ENCODE measurements at places on chromosomes 7 and 10.
A peak's percentile ranks its signal among the peaks of the same experiment; 100 is the strongest.

DNA sequence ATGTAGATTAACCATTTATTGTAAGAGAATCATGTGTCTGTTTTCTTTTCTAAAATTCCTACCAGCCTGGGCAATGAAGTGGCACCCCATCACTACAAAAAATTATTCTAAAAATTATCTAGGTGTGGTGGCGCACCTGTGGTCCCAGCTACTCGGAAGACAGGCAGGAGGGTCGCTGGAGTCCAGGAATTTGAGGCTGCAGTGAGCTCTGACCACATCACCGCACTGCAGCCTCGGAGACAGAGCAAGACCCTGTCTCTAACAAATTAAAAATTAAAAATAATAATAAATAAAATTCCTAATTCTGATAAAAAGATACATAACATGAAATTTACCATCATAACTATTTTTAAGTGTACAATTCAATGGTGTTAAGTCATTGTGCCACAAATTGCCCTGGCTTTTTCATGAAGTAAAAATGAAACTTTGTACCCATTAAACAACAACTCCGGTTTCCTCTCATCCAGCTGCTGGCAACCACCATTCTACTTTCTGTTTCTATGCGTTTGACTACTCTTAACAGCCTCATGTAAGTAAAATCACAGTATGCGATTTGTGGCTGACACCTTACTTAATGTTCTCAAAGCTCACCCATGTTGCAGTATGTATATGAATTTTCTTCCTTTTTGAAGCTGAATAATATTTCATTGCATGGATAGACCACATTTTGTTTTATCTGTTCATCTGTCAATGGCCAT is 20.6 kb upstream of the USP6NL start:
- no peak for DNase-seq

DNA sequence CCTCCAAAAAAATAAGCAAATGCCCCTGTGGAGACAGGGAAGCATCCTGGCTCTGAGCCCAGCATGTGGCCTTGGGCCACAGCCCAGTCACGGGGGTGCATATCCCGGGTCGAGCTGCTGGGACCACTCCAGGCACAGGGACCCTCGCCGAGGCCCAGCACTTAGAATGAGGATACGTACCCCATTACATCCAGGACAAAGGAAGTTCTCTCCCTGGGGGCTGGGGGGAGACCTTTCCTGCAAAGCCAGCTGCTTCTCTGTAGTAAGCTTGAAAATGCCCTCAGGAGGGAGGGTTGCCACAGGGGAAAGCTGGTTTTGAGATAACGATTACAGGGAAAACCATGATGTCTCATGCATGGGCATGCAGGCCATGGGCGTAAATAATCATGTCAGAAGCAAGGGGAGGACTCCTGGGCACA is 75.5 kb downstream of the HIPK2 start:
- DNase-seq, result no peak

GRCh38 chr7:94190599-94191061 is 186.5 kb upstream of the BET1 start:
- no peak for DNase-seq

- DNase-seq, result no peak
Observed at GRCh38 chr10:98257198-98257597, 10.8 kb downstream of the LOXL4 start.

DNA sequence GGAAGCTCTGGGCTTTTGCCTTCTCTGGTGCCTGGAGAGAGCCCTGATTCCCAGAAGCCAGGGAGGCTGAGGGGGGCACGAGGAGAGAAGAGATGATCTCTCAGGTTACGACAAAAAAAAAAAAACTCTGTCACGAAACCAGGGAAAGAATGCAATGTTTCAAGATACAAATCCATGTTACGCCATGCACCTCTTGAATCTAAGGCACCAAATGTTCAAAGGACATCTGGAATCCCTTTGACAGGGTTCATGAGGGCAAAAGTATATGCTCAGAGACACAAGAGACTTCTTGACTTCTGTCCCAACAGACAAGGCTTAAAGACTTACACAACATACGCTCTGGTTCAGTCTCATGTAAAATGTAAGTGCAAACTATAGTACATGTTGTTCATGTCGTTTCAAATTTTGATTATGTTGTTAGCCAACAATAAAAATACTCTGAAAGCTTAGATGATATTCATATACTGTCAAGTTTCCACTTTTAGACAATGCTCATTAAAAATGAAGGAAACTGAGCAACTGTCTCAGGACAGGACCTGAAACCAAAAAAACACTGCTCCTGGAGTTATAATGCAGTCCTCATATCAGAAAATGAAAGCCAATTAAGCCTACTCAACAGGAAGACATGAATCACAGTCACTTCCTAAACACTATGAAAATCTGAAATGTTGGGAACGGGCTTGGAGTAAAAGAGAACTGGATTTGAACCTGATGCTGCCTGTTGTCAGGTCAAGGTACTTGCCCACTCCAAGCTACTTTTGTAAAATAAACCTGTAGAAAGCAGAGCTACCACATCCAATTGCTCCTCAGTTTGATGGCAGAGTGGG is 72.3 kb downstream of the CHCHD3 start:
- DNase-seq, result no peak

DNA sequence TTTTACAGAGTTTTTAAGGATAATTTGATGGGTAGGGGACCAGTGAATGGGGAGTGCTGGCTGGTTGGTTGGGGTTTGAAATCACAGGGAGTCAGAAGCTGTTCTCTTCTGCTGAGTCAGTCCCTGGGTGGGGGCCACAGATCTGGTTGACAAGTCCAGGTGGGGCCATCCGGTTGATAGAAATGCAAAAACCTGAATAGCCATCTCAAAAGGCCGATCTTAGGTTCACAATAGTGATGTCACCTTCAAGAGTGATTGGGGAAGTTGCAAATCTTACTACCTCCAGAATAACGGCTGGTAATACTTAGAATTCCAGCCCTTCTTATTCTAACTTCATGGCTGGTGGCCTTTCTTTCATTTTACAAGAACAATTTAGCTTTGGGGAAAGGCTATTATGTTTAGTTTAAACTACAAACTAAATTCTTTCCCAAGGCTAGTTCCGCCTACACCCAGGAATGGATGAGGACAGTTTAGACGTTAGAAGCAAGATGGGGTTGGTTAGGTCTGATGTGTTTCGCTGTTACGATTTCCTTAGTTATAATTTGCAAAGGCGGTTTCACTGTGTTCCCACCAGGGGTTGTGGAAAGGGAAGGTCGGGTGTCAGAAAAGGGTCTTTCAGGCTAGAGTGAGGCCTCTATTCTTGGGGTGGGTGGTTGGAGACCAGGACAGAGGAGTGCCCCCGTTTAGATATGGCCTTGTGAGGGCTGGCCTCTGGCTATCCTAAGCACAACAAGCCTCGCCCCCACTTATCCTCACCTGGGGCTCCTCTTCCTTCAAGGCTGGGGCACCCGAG is 27.4 kb downstream of the IFT22 start:
- DNase-seq, result no peak

DNA sequence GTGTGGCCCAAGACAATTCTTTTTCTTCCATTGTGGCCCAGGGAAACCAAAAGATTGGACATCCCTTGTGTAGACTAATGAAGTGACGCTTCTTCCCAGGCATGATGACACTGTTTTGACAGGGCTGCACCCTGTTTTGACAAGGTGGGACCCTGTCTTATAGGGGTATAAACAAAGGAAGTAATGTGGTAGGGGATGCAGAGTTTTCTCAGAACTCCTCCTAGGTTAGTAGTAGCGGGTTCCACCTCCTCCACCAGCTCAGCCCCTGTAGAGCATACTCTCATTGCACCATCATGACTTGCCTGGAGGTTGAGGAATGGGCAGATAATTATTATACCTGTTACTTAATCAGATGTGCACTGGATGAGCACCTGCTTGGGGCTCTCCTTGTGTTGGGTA is 123.1 kb downstream of the CCNY start:
- DNase-seq, result no peak

GRCh38 chr7:68109299-68109698 is 1112.7 kb downstream of the TYW1 start:
- DNase-seq, result no peak

DNA sequence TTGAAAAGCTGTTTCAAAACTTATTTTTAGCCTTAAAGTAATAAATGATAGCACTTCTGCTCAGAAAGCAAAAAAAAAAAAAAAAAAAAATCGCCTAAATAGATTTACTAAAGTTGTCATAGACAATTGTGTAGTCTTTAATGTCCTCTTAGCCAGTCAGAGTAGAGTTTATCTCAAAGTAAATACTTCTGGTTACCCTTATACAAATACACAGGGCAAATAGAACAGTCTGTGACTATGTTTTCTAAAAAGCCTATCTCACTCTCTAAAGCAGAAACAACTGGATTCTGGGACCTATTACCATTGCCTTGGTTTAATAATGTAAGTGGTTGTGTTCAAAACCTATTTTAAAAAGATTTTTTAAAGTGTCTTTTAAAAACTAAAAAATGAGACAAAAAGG is 156.2 kb upstream of the THSD7A start:
- no peak for DNase-seq

DNA sequence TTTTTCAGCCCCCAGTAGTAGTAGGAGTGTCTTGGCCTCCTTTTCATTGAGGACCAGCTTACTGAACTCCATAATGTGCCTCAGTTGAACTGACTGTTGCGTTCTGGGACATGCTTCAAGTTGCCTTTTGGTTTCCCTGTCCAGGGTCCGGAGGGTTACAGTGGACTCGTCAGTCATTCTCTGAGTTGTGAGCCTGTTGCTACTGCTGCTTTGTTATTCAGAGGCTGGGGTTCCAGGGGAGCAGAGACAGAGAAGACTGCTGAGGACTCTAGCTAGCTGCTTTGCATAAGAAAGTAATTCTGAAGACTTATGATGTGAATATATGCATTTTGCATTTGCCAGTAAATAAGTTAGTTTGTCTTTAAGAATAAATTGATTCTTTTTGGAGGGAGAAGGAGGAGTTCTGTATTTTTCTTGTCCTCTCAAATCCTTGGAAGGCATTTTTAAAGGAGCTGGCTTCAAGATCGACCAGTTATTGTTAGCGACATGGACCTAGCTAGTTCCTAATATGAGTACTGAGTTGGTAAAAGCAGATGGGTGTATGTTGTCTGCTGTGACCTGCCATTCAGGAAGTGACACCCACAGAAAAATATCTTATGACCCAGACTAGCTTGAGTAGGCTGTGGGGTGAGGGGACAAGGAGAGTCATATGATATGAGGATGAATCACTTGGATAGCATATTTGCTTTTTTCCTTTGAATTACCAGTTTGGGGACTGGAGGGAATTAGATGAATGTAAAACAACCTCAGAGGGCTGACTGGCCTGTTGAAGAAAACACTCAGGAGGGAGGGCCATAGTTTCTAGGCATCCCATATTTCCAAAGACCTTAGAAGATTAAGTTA is 8.3 kb downstream of the PI4K2A start:
- peak; percentile 76 for DNase-seq

GRCh38 chr7:70638158-70639107 is 493.5 kb upstream of the GALNT17 start:
- no peak for DNase-seq

DNA sequence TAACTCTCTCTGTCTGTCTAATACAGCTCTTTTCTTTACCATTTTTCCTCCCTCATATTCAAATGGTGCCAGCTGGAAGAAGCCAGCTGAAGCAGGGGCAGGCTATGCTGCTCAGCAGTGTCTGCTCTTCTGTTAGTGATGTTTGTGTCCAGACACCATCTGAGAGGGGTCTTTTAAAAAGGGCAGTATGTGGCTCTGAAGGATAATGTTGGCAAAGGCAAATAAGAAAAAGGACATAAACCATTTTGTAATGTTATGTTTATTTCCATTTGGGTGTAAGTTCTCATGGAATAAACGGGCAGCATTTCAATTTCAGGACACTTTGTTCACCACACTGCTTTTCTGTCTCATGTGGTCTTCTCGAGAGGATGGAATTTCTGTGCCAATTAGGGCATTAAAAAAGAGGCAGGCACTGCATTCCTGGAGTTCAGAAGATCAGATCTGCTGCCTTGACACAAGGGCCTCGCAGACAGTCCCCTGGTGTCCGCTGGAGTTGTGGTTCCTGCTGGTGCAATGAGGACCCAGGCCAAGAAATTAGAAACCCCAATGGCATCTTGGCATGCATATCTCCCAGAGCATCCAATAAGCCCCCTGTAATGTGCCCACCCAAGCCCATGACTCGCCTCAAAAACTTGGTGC is 109.0 kb upstream of the ELMO1 start:
- no peak for DNase-seq
